ENCODE measurements at places on chromosomes 5 and 9. TPM values are rescaled to one million over a fixed set of nuclear protein-coding genes. Genes with fewer than 3 reads are reported as not detected.

The BSPRY gene
- total RNA-seq = not detected

The CACNA1B gene
- not detected for total RNA-seq

The MEIKIN gene
- total RNA-seq = not detected

The SPINK5 gene
- not detected for total RNA-seq

The ADGRV1 gene
- 6.9 TPM for total RNA-seq

The MYMK gene
- not detected for total RNA-seq

The TGFBR1 gene
- 13.9 TPM for total RNA-seq

The INPP5E gene
- total RNA-seq = 20.2 TPM

DNA sequence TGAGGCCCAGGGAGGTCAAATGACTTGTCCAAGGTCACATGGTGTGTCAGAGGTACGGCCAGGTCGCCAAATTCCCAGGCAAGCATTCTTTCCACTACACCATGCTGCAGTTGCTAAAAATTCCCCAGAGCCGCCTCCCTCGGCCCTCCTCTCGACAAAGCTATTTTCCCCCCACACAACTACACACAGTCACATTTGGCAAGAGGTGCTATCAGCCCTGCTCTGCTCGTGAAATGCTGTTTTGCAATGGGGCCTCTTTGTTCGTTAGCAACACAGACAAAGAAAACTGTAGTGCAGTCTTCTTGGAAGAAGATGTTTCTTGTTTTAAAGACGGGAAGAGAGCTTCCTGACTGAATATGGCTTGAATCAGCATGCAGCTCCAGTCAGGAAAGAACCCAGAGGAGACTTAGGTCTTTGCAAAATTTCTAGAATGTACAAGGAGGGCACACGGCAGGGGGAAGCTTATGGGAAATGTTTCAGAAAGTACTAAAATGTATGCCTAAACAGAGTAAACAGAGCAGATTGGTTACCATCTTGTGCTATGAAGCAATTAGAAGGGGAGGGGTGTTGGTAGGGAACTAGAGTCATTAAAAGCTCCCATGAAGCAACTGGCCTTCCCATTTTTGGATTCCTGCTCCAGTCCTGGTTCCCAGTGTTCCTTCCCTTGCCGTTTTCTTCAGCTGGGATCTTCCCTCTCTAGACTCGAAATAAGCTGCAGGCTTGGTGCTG, 14.2 kb downstream of the SLIT3 start:
- H3K4me1 ChIP-seq = peaks cover 33% of the 10 kb centered on the region
- DNase-seq = no peak
- no peak overlapping the region for H3K4me3 ChIP-seq
- no peaks in the 10 kb centered on the region for H3K27me3 ChIP-seq
- no peaks in the 10 kb centered on the region for H3K36me3 ChIP-seq

DNA sequence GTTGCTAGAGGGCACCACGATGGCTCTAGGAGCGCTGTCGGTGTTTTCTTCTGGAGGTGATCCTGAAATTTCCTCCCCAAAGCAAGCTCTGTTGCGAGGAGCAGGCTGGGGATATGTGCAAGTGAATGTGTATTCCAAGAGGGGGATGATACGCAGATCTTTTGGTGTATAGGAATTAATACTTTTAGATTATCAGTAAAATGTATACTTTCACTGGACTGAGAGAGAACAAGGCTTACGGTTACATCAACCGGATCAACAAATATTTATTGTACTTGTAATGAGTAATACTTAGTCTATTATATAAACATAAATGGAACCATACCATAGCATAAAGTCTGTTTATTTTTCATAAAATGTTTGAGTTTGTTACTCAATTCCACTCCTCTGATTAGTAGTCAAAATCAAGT, 632 bp upstream of the PRKAA1 start:
- H3K27ac ChIP-seq = peak overlapping the region; percentile 88
- H3K4me3 ChIP-seq = peak overlapping the region; percentile 99
- peaks cover 12% of the 10 kb centered on the region for H3K4me1 ChIP-seq
- H3K27me3 ChIP-seq = no peaks in the 10 kb centered on the region
- DNase-seq = no peak

- no peak overlapping the region for H3K27ac ChIP-seq
- no peak for DNase-seq
- H3K36me3 ChIP-seq = no peaks in the 10 kb centered on the region
- H3K4me1 ChIP-seq = peaks cover 8% of the 10 kb centered on the region
These were observed 782 bp upstream of the CDC20B start for GRCh38 chr5:55173687-55174230.

DNA sequence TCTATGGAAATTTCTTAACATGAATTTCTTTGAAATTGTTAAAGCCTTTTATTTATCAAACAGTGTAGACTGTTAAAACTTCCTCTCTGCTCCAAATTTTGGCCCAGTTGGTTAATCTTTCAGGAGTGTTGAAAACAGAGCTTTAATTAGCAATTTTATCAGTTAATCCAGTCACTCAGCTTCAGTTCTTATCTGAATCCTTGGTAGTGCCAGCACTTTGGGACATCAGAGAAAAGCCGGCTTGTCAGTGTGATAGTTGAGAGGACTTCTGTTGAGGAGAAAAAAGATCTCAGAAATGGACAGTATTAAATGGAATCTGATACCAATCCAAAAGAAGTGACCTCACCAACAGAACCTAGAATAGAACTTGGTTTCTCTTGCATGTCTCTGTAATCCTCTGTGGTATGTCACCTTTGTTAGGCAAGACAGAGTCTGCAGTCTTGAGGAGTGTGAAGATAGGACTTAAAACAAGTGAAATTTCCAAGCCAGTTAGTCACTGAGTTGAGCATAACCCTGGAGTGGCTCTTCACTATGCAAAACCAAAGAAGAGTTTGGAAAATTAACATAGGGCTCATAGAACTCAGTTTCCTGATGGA, 251.8 kb downstream of the NNT start:
- no peak for DNase-seq
- H3K27ac ChIP-seq = no peak overlapping the region
- H3K36me3 ChIP-seq = no peaks in the 10 kb centered on the region
- no peaks in the 10 kb centered on the region for H3K27me3 ChIP-seq

DNA sequence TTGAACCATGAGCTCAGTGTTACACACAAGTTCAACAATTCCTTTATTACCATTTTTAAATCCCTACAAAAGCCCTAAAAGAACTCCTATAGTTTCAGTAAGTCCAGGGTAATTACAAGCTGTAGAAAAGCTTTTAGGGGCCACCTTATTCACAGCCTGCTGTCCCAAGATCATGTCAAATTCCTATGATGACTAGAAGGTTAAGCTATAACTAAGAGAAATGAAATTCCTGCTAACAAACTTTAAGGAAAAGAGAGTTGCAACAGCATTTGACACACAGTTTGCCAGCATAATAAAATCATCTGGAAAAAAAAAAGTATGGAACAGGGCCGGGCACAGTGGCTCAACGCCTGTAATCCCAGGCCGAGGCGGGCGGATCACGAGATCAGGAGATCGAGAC, 31.5 kb downstream of the TMEM245 start:
- H3K4me1 ChIP-seq = no peaks in the 10 kb centered on the region
- H3K27ac ChIP-seq = no peak overlapping the region
- no peak for DNase-seq
- H3K36me3 ChIP-seq = peaks cover 50% of the 10 kb centered on the region
- H3K4me3 ChIP-seq = no peak overlapping the region

GRCh38 chr9:135608999-135609317, 30.4 kb downstream of the GLT6D1 start:
- H3K36me3 ChIP-seq = no peaks in the 10 kb centered on the region
- no peak overlapping the region for H3K27ac ChIP-seq
- no peaks in the 10 kb centered on the region for H3K4me1 ChIP-seq
- no peak overlapping the region for H3K4me3 ChIP-seq
- H3K27me3 ChIP-seq = no peaks in the 10 kb centered on the region

GRCh38 chr5:27290172-27290571, 251.8 kb upstream of the CDH9 start:
- no peak overlapping the region for H3K4me3 ChIP-seq
- H3K36me3 ChIP-seq = no peaks in the 10 kb centered on the region
- H3K27ac ChIP-seq = no peak overlapping the region
- H3K4me1 ChIP-seq = no peaks in the 10 kb centered on the region
- H3K27me3 ChIP-seq = no peaks in the 10 kb centered on the region

DNA sequence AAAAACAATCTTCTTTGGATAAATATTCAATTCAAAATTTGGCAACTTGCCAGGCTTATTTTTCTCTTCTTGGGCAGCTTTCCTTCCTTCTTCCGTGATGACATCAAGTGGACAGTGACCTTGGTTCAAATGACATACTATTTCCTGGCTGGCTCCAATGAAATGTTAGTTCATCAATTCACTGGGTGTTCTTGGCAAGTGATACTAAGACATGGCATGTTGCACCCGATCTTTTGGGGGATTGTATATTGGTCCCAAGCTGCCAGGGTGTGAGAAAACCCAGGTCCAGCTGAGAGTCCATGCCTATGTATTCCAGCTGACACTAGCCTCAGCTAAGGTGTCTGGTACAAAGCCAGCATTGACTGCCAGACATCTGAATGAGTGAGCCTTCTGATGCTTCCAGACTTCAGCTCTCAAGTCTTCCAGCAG, 252.9 kb downstream of the MAT2B start:
- H3K36me3 ChIP-seq = no peaks in the 10 kb centered on the region
- DNase-seq = no peak
- no peak overlapping the region for H3K27ac ChIP-seq

DNA sequence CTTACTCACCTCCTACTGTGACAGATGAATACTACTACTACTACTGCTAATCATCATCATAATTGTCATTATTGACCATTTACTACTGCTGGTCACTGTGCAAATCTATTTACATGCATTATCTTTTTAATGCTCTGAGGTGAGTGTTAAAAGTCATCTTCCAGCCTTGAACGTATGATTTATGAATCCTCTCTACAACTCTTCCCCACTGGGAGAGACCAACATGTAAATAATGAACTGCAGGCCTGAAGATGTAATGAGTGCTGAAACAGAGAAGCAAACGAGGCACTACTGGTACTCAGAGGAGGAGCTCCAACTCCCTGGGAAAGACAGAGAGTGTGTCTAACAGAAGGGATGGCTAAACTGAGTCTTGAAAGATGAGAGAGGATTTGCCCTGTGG, 95.4 kb downstream of the JAKMIP2 start:
- no peaks in the 10 kb centered on the region for H3K27me3 ChIP-seq
- no peak overlapping the region for H3K4me3 ChIP-seq
- H3K27ac ChIP-seq = no peak overlapping the region

DNA sequence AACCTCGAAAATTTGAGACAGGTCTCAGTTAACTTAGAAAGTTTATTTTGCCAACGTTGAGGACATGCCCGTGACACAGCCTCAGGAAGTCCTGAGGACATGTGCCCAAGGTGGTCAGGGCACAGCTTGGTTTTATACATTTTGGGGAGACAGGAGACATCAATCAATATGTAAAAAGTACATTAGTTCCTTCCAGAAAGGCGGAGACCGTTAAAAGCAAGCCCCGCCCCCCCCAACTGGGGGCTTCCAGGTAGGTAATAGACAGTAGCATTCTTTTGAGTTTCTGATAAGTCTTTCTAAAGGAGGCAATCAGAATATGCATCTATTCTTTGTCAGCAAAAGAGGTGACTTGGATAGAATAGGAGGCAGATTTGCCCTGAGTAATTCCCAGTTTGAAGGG, 599 bp upstream of the MOCS2 start:
- H3K36me3 ChIP-seq = no peaks in the 10 kb centered on the region
- H3K4me1 ChIP-seq = peaks cover 11% of the 10 kb centered on the region
- peak overlapping the region; percentile 60 for H3K27ac ChIP-seq
- no peak for DNase-seq
